Osteoblast (primary cell): ENCODE measurements at places on chromosomes 4 and X. TPM values are rescaled to one million over a fixed set of nuclear protein-coding genes. Genes with fewer than 3 reads are reported as not detected.
A peak's percentile ranks its signal among the peaks of the same experiment; 100 is the strongest.

Gene MAGEB17
- not detected in 2 replicates for total RNA-seq

GRCh38 chrX:29242856-29243255 is 655.6 kb downstream of the IL1RAPL1 start:
- no peak for DNase-seq

DNA sequence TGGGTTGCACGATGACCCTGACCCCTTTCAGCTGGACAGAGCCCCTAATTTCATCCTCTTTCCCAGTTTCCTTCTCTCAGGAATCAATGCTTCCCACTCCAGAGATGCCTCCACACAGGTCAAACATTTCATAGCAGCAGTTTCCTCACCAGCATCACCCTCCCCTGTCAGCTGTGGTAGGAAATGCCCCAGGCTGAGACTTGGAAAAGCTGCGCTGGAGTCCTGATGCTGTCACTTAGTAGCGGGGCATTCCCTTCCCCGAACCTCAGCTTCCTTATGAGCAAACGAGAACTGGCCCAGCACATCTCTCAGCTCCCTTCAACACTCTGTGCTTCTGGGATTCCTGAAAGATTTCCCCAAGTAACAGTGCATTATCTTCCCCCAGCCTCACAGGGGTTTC is 2.7 kb downstream of the GJB1 start:
- DNase-seq: peak; percentile 39

- no peak for DNase-seq
Observed at GRCh38 chrX:3990569-3990968, 277.1 kb upstream of the PRKX start.

Gene AR
- total RNA-seq: 4.1 and 4.7 TPM in 2 replicates

Gene GPM6B
- 1.1 and 1.8 TPM in 2 replicates for total RNA-seq

GRCh38 chr4:1974840-1975239 is 33.9 kb downstream of the NELFA start:
- peak; percentile 50 for DNase-seq

DNA sequence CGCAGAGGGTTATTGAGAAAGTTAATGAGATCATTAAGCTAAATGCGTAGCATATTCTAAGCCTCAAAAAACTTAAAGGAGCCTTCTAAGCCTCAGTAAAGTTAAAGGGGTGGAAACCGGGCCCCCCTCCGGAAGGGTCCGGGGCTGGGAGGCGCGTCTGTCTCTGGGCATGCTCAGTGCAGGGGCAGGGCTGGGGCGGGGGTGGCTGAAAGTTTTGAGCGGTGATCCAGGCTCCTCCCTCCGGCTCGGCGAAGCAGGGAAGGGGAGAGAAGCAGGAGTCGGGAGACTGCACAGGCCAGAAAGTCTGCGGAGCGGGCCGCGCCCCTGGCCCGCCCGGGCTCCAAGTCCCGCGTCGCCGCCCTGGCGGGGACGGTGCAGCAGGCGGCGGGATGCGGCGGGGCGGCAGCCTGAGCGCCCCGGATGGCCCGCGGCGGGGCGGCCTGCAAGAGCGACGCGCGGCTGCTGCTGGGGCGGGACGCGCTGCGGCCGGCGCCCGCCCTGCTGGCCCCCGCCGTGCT is at the start of gene EVC:
Gene EVC (plus strand): TSS at position 241 of the 518 bp plus-strand sequence. CDS start 180 bp downstream, at position 421.
- peak; percentile 99 for DNase-seq

Gene MAGEA11
- total RNA-seq: not detected in 2 replicates

DNA sequence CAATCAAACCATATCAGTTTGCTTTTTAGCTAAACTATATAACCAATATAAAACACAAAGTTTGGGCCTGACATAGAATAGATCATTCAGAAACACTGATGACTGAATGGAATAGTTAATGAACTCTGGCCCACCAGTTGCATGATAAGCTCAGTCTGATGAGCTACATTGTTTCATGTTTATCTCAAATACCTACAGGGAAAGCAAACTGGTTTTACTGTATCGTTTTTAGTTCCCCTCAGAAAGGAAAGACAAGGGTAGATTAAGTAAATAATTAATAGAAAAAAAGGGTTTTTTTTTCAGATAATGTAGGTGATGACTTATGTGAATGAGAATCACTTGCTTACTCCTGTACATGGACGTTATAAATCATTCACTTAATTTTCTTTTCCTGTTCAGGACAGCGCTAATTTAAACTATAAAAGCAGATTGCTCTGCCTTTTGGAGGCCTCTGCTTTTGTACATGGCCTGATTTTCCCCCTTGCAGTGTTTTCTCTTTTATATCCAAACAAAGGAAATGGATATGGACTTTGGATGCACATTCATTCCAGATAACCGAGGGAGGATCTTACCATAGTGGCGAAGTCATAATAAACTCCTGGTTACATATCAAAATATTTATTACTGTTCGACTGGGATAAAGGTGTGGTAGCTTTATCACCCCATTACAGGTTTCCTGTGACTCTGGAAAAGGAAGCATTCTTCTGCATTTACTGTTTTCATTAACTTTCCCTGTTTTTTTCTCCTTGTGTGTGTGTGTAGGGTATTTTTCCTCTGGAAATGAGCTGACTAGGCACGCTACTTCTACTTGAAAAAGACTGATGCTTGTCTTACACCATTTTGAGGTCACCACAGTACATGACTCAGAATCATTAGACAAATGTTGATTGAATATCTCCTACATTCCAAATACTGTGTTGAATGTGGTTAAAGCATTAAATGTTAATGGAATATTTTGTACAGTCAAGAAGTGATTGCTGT is 373.1 kb upstream of the HS3ST1 start:
- no peak for DNase-seq

- no peak for DNase-seq
Observed at GRCh38 chrX:73213734-73214425, 771 bp downstream of the NAP1L2 start.

Gene PAK3
- total RNA-seq: 1.4 and 2.4 TPM in 2 replicates

Gene DNAAF6
- not detected in 2 replicates for total RNA-seq

Gene TRIM75
- total RNA-seq: not detected in 2 replicates

DNA sequence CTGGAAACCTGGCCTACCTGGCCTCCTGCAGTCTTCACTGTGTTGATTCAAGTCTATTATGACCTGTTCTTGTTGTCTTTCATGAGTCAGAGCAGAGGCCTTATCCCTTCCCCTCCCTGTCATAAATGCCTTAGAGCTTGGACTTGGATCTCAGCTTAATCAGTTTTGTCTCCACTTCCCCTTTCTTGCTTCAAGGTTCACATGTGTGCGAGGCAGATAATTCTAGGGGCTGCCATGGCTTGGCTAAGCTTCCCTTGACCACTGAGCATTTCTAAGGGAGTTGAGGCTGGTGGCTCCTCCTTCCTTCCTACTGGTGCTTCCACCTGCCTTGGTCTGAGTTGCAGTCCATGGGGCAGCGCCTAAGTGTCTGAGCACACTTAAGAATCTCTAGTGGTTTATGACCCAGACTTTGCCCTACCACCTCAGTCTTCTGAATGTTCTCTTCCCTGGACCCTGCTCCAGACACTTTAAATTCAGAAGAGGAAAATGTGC is 1.7 kb upstream of the HEPH start:
- no peak for DNase-seq

Gene SMPX
- not detected in 2 replicates for total RNA-seq

- DNase-seq: no peak
Observed at GRCh38 chrX:74180716-74181115, 123.3 kb upstream of the ZCCHC13 start.

- no peak for DNase-seq
Observed at GRCh38 chr4:152104901-152105357, 344.1 kb upstream of the GATB start.

GRCh38 chrX:49053223-49054072 is 5.4 kb upstream of the CCDC120 start:
- DNase-seq: peak; percentile 92

DNA sequence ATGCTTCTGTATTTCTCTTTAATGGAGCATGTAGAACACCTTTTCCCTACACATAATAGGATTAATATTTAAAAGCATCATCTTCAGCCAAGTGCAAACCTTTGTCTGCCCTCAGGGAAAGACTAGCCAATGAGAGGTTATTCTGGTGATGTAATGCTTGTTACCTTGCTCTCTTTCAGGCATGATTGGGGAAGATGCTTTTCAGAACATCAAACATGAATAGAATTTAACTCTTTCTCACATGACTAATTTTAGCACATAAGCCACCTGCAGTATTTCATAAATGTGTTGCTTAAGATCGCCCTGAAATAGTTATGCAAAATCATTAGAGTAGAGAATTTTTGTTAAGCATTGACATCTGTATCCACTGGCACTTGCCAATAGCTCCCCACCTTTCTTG is 10.7 kb upstream of the EPGN start:
- no peak for DNase-seq

- DNase-seq: no peak
Observed at GRCh38 chrX:44080083-44080482, 106.9 kb upstream of the NDP start.

DNA sequence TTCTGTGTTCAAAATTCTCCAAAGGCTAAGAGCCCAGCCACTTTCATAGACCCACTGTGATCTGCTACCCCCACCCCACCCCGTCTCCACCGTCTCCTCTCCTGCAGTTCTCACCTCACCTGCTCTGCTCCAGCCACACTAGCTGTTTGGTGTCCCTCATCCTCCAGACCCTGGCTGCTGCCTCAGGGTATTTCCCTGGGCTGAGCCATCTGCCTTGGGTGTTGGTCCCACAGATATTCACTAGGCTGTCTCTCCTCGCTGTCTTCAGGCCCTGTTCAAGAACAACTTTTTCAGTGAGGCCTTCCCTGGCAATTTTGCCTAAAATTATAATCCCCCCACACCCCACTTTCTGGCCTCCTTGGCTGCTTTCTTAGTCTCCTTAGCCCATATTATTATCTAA is 31.8 kb upstream of the DAPP1 start:
- DNase-seq: no peak

Gene USP26
- total RNA-seq: not detected in 2 replicates

Gene IL2RG
- total RNA-seq: not detected in 2 replicates

Gene SH3BGRL
- 94.1 and 97.2 TPM in 2 replicates for total RNA-seq

Gene FGFR3
- 0.29 and 0.36 TPM in 2 replicates for total RNA-seq
